Progenitor cell of endocrine pancreas (in vitro differentiated cells): ENCODE measurements at places on chromosomes 7 and 10.

DNA sequence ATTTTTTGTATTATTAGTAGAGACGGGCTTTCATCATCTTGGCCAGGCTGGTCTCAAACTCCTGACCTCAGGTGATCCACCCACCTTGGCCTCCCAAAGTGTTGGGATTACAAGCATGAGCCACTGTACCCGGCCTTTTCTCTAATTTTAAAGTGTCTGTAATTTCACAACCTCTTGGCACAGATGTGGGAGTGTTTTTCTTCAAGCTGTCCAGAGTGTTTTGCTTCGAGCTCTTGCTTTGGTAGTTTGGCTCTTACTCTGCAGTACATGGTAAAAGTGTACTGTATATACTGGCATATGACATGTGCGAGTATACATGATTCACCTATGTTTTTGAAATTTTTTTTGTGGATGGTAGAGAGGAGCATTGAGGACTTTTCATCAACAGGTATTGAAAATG lies 9.8 kb downstream of the SRGN start:
- H3K4me1 ChIP-seq = no peaks in the 10 kb centered on the region
- H3K36me3 ChIP-seq = no peaks in the 10 kb centered on the region
- peaks cover 16% of the 10 kb centered on the region for H3K27me3 ChIP-seq
- H3K4me3 ChIP-seq = no peak overlapping the region
- no peak for DNase-seq

DNA sequence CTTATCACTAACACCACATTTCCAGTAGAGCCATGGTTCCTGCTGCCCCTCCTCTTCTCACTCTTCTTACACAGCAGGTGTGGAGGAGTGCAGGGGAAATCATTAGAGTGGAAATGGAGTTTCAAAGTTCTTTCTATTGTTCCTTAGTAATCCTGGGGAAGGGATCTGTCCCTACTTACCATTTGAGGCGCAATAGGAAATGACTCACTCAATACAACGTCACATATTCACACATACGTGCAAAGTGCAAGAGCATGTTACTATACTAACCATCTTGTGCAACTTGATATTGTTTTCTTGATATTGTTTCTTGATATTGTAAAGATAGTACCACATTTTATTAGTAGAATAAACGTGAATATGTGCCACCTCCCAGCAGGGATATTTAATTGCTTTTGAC lies 1010.2 kb downstream of the DNAJB9 start:
- H3K4me3 ChIP-seq = no peak overlapping the region
- peaks cover 2% of the 10 kb centered on the region for H3K4me1 ChIP-seq
- H3K36me3 ChIP-seq = no peaks in the 10 kb centered on the region
- H3K27me3 ChIP-seq = no peaks in the 10 kb centered on the region
- H3K27ac ChIP-seq = no peak overlapping the region

DNA sequence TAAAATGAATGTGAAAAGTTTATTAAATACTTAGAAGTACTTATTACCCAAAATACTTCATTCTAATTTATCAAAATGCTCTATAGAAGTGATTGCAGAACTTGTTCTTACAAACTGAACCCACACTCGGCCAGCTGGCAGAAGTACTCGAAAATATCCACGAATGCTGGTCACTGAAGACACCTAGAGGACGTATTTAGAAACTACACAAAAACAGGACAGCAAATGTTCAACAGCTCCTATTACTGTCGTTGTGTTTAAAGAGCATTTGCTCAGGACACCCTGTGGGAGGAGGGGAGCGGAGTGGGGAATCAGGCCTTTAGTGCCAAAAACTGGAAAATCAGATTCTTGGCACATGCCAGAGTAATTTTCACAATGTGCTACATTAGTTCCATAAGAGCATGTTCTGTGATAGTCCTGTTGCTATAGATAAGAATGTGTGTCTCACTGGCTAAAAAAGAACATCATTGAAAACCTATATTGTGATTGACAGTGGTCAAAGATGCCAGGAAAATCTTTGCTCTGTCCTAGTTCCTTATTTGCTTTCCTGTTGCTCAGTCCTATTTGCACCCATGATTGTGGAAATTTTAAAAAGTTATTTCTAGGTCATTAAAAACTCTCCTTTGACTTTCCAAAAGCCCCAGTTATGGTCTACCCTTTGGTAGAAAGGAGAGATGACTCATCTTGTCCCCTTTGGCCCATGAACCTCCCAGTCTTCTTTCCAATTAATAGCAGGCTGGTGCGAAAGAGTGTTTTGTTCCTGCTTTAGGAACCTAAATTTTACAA lies 49.0 kb upstream of the NRBF2 start:
- no peaks in the 10 kb centered on the region for H3K4me1 ChIP-seq
- H3K27me3 ChIP-seq = no peaks in the 10 kb centered on the region
- no peak overlapping the region for H3K4me3 ChIP-seq
- DNase-seq = no peak
- H3K36me3 ChIP-seq = no peaks in the 10 kb centered on the region

GRCh38 chr7:139762886-139763285 lies 14.9 kb downstream of the HIPK2 start:
- peaks cover 26% of the 10 kb centered on the region for H3K36me3 ChIP-seq
- no peak overlapping the region for H3K27ac ChIP-seq
- DNase-seq = no peak
- no peaks in the 10 kb centered on the region for H3K27me3 ChIP-seq

DNA sequence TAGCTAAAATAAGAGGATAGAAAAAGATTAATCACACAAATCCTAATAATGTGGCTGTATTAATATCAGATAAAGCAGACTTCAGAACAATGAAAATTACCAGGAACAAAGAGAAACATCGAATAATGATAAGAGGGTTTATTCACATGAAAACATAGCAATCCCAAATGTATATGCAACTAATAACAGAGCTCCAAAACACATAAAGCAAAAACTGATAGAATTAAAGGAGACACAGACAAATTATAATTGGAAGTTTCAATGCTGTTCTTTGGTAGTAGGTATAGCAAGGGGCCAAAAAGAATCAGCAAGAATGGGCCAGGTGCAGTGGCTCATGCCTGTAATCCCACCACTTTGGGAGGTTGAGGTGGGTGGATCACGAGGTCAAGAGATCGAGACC lies 23.4 kb upstream of the DNAAF5 start:
- H3K36me3 ChIP-seq = peaks cover 25% of the 10 kb centered on the region
- peaks cover 5% of the 10 kb centered on the region for H3K4me1 ChIP-seq
- no peak overlapping the region for H3K4me3 ChIP-seq
- H3K27ac ChIP-seq = no peak overlapping the region
- DNase-seq = no peak

- H3K4me3 ChIP-seq = no peak overlapping the region
- H3K36me3 ChIP-seq = peaks cover 2% of the 10 kb centered on the region
- H3K27me3 ChIP-seq = no peaks in the 10 kb centered on the region
Measured at GRCh38 chr10:122344741-122345258, 29.7 kb upstream of the PLEKHA1 start.

DNA sequence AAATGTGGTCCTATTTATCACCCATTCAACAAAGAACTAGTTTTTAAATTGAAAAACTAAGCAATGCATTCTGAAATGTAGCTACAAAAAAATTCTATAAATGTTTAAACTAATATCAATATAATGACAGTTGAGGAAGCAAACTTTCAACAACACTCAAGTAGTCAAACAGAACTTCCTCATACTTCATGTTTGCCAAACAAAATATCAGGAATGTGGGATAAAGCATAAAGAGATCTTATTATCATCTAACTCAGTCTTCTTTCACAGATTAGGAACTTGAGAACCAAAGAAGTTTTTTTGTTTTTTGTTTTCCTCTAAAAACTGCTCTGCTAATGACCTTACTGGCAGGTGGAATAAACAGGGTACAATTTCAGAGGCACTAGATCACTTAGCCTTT lies 116.2 kb downstream of the JAZF1 start:
- peaks cover 8% of the 10 kb centered on the region for H3K4me1 ChIP-seq
- H3K27me3 ChIP-seq = no peaks in the 10 kb centered on the region
- no peak overlapping the region for H3K4me3 ChIP-seq
- H3K27ac ChIP-seq = no peak overlapping the region

DNA sequence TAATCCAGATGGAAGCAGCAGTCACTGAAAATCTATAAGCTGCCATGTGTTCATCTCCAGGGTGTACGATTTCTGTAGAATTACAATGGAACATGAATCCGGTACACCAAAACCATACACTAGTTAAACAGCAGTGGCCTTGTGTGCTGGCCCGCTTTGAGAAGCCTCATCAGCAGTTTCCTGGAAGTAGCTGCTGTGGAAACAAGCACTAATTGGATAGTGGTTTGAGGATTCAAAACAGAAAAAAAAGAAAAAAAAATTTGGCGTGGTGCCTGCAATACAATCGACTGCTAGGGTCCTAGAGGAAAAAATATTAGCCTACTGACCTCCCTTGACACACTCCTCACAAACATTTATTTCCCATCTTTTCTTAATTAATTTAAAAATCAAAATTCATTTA lies 545.9 kb downstream of the SORCS1 start:
- no peaks in the 10 kb centered on the region for H3K36me3 ChIP-seq
- H3K4me1 ChIP-seq = no peaks in the 10 kb centered on the region
- no peaks in the 10 kb centered on the region for H3K27me3 ChIP-seq
- H3K27ac ChIP-seq = no peak overlapping the region
- no peak overlapping the region for H3K4me3 ChIP-seq
- no peak for DNase-seq

- peak overlapping the region; percentile 12 for H3K4me3 ChIP-seq
- H3K27me3 ChIP-seq = no peaks in the 10 kb centered on the region
- H3K36me3 ChIP-seq = peaks cover 10% of the 10 kb centered on the region
- H3K27ac ChIP-seq = peak overlapping the region; percentile 73
- peaks cover 38% of the 10 kb centered on the region for H3K4me1 ChIP-seq
Measured at GRCh38 chr7:35646289-35647023, 48.5 kb downstream of the HERPUD2 start.

DNA sequence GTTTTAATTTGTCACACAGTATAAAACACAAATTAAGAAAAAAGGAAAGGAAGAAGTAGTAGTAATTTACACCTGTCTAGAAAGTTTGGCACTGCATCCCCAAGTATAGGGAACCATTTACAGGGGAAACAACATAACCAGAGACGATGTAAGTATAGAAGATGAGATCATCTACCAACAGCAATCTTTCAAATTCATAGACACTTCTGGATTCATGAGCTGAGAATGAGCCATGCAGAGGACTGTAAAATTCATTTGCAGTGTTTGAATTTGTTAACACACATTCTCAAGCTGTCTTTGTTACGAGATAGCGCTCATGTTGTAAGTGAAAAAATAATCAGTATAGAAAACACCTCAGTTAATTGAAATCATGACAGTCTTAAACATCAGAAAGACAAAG lies 337.0 kb upstream of the MEOX2 start:
- H3K4me3 ChIP-seq = no peak overlapping the region
- no peaks in the 10 kb centered on the region for H3K4me1 ChIP-seq
- no peak for DNase-seq
- H3K36me3 ChIP-seq = no peaks in the 10 kb centered on the region
- no peak overlapping the region for H3K27ac ChIP-seq
- H3K27me3 ChIP-seq = no peaks in the 10 kb centered on the region

- peaks cover 12% of the 10 kb centered on the region for H3K36me3 ChIP-seq
- no peak overlapping the region for H3K27ac ChIP-seq
Measured at GRCh38 chr7:4065190-4065589, 616.9 kb upstream of the FOXK1 start.

DNA sequence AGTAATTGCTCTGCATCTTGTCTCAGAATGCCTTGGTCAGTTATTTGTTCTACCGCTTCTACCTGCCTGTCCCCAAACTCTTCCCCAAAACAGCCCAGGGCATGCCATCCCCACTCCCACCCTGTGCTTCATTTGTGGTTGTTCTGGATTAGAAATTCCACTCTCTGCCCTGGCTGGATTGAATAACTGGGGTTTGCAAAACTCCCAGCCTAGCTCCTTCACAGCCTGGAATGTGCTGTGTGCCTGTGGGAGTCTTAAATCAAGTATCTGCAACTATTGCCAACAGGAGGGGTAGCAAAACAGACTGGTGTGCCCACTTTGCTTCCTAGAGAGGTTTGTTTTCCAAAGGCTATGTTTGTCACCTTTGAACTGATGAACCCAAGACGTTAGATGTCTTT lies 24.2 kb downstream of the TSPAN15 start:
- H3K4me3 ChIP-seq = no peak overlapping the region
- peaks cover 2% of the 10 kb centered on the region for H3K4me1 ChIP-seq
- no peak overlapping the region for H3K27ac ChIP-seq
- no peak for DNase-seq
- peaks cover 3% of the 10 kb centered on the region for H3K27me3 ChIP-seq
- H3K36me3 ChIP-seq = no peaks in the 10 kb centered on the region

DNA sequence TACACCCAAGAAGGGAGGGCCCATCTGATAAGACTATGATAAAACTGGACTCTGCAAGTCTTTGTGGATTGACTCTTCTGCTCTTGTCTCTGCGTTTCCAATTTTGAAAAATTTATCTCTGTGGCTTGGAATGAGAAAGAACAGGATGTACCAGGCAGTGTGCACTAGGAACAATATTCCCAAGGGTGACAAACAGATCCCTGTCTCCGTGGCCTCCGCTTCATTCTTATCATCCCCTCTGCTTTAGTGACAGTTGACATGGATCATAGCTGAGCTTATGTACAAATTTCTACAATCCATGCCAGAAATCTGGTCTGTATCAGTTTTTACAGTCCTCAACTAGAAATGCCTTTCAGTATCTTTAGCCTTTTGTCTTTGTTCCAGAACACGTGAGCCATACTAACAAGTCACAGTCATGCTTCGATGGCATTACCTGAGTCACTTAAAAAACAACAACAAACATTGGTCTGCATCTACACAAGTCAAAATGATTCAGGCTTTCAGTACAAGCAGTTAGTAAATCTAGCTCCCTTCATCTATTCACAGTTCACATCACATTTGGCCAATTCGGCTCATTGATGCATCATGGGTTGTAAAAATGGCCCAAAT lies 393.6 kb upstream of the CELF2 start:
- peaks cover 25% of the 10 kb centered on the region for H3K27me3 ChIP-seq
- no peak overlapping the region for H3K4me3 ChIP-seq
- no peaks in the 10 kb centered on the region for H3K4me1 ChIP-seq
- no peak for DNase-seq
- H3K36me3 ChIP-seq = no peaks in the 10 kb centered on the region

DNA sequence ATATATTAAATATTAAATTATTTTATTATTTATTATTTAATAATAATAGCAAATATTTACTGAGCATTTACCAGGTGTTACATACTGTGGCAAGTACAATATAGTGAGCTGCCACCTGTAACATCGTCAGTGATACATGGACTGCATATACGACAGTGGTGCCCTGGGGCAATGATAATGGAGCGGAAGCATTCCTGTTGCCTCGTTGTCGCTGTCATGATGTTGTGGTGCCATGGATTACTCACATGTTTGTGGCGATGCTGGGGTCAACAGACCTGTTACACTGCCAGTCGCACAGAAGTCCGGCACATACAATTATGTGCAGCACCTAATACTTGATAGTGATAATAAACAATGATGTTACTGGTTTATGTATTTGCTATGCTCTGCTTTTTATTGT lies 20.6 kb downstream of the CAMK1D start:
- H3K4me3 ChIP-seq = no peak overlapping the region

DNA sequence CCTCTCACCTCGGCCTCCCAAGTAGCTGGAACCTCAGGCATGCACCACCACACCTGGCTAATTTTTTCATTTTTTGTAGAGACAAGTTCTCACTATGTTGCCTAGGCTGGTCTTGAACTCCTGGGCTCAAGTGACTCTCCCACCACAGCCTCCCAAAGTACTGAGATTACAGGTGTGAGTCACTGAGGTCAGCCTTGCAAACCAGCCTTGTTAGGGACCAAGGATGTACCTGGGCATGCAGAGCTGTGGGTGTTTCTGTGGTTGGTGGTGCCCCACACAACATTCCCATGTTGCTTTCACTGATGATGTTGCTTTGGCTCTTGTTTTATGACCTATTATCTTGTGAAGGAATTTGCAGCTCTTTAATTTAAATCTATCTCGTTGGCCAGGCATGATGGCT lies 54.8 kb downstream of the OTUD1 start:
- no peaks in the 10 kb centered on the region for H3K4me1 ChIP-seq
- H3K36me3 ChIP-seq = no peaks in the 10 kb centered on the region
- H3K4me3 ChIP-seq = no peak overlapping the region
- H3K27ac ChIP-seq = no peak overlapping the region
